ENCODE measurements at places on chromosomes 12 and 14.
A peak's percentile ranks its signal among the peaks of the same experiment; 100 is the strongest.

DNA sequence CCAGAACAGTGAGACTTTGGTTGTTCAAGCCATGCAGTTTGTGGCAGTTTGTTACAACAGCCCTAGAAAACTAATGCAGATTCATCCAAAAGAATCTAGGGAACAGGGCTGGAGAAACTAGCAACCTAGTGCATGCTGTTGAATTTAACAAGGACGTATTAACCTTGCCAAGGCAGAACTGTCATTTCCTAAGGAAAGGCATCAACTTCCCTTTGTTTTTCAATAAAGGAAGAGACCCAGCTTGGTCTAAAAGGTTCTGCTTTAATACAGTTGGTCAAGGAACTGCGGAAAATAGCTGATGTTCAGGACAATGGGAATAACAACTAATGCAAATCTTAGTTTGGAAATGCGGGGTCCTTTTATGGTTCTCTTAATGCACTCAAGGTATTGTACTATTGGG lies 11.5 kb downstream of the AK7 start:
- DNase-seq, result no peak

DNA sequence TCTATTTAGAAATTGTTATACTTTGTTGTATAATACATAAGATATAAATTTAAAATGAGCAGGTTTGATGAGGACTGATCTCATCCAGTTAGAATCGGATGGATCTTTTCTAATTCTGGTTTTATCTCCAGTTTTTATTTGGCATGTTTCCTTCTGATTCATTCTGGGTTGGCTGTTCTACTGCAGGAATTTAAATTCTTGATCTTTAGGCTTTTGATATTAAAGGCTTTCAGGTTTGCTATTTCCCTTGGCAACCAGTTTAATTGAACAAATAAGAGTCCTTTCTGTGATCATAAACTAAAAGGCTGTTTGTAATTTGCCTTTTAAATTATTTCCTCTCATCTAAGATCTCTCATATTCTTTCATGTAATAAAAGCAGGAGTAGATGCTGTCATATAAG lies 83.4 kb downstream of the PDE6H start:
- DNase-seq, result no peak

DNA sequence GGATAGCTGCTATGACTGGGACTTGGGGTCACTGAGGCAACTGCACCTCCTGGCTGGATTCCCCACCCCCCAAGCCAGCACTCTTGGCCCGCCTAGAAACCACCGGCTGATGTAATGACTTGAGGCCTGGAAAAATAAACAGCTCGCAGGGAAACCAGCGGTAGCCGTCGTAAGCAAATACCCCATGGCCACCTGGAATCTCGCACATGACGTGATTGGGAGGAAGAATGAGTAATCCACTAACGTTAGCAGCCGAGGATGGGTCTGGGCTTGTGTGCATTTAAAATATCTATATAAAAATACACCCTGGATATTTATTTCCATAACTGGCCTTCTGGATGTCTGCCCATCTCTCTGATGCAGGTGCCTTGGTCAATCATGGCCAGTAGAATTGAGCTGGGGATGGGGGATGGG lies 120.1 kb downstream of the SMOC1 start:
- DNase-seq, result no peak

DNA sequence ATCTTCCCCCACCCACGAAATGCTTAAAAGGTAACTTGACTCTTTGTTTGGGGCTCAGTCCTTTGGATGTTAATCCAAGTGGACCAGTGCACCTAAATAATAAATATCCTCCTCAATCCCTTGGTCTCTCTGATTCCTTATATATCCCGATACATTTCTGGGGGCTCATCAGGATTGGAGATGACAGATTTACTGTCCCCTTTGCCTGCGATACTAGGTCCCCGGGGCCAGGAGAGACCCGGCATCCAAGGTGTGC lies 26.3 kb downstream of the KLRK1 start:
- DNase-seq, result no peak

GRCh38 chr12:56469007-56469930 lies 891 bp downstream of the SPRYD4 start:
- DNase-seq, result no peak

GRCh38 chr12:84124211-84124610 lies 788.4 kb downstream of the SLC6A15 start:
- no peak for DNase-seq

DNA sequence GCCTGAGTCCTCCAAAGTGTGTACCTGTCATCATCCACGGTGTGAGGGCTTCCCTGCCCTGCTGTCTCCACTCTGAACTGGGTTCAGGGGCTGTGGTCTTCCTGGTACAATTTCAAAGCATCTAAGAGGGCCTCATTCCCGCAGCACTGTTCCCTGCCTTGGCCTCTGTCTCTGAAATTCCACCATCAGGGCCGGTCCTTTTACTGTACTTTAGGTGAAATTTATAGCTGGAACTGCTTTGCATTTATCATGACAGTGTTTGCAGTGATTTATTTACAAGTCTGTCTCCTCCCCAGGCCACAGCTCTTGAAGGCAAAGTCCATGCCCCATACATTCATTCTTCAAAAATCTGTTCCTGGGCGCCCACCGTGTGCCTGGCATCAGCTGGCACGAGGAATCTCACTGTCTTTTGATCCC lies 36.9 kb upstream of the NCOR2 start:
- no peak for DNase-seq

- no peak for DNase-seq
These were observed 6.3 kb downstream of the SLC25A47 start for GRCh38 chr14:100329233-100330006.

- DNase-seq, result peak; percentile 29
These were observed 95.8 kb downstream of the STXBP6 start for GRCh38 chr14:24954037-24954699.

- no peak for DNase-seq
These were observed 2.9 kb downstream of the BEGAIN start for GRCh38 chr14:100584056-100585031.

GRCh38 chr12:19533567-19533966 lies 94.3 kb downstream of the AEBP2 start:
- no peak for DNase-seq

DNA sequence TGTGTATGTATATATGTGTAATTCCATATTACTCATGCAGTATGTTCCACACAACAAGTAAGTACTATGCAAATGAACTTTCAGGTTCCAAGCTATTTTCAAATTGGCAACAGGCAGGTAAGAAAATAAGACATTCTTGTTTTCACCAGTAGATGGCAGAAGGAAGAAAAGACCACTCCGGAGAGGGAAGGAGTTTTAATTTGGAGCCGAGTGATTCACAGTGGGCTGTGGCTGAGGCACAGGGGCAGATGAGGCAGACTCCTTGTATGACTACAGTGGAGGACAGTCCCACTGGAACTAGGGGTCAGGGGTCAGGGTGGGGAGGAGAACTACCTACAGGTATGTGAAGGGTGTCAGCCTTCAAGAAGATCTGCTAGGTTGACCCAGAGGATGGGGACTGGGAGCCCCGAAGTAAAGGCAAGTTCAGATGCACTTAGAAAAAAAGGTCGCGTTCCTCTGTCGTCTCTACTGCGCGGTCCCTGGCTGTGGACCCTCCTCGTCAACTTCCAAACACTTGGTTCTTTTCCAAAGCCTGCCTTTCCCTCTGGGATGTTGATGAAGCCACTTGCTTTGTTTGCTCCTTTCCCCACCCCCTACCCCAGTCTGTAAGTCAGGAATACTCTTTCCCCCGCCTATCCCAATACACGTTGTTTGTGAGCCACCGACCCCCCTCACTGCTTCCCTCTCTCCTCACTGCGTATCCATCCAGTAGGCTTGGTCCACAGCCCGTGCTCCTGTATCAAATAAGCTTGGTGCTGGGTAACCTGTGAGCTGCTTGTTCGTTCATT lies 24.1 kb downstream of the DDX47 start:
- peak; percentile 49 for DNase-seq

DNA sequence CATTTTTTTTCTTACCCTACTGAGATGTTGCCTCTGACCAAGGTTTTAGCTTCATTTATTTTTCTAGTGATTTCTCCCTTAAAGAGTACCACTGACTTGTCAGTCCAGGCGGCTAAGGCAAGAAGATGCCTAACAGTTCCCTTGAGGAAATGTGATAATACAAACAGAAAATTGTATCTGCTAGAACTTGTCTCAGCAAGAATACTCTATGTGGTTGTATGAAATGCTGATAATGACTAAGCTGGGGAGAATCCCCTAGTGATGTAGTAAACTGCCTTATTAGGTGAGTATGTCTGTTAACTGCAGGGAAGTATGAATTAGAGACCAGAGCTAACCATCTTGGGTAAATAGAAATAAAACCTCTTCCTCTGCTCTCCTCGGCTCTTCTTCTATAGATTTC lies 6.7 kb downstream of the C12orf54 start:
- no peak for DNase-seq

DNA sequence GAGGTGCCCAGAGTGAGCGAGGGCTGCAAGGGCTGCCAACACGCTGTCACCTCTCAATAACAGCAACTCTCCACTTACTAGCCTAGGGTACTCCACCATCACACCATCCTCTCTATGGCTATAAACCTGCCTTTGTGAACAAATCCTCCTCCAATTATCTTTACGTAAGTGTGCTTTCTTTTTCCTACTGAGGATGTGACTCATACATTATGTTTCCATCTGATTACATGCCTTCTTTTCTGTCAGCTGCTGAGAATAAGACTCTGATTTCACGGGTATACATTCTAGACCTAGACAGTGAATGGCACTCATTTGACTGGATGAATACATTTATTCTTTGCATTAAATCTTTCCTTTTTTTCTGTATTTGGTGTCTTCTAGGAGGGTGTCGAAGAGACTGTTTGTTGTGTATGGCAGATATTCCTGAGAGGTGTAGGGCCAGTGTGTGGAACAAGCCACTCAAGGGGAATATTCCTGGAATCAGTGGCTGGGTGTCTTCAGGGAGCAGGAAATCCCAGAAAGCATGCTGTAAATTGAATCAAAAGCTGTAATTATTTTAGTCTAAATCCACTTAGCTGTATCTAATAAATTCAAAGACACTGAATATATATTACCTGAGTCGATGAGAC lies 327.3 kb upstream of the TMTC1 start:
- no peak for DNase-seq

- peak; percentile 48 for DNase-seq
These were observed 59.9 kb upstream of the CCDC60 start for GRCh38 chr12:119274636-119275065.

- no peak for DNase-seq
These were observed 91.1 kb downstream of the FOXN3 start for GRCh38 chr14:89325959-89326358.

GRCh38 chr12:47396902-47397663 lies 308.7 kb downstream of the RPAP3 start:
- no peak for DNase-seq

GRCh38 chr14:52031781-52032180 lies 37.1 kb downstream of the NID2 start:
- DNase-seq, result no peak

DNA sequence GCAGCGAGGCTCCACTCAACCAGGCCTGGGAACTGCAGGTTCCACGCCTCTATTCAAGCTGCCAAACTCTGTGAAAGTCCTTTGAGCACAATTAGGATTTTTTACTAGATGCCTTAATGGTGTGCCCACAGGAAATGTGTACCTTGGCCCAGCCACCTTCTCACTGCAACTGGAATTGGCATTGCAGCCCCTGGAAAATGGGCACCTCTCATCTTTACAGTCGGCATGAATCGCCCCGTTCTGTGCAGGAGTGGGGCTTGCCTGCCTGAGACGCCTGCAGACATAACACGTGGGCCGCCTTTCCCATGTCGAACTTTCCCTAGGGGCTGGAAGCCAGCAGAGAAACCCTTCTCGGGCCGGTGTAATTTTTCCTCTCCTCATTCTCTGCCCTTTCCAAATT lies 42.0 kb upstream of the ELK3 start:
- no peak for DNase-seq

DNA sequence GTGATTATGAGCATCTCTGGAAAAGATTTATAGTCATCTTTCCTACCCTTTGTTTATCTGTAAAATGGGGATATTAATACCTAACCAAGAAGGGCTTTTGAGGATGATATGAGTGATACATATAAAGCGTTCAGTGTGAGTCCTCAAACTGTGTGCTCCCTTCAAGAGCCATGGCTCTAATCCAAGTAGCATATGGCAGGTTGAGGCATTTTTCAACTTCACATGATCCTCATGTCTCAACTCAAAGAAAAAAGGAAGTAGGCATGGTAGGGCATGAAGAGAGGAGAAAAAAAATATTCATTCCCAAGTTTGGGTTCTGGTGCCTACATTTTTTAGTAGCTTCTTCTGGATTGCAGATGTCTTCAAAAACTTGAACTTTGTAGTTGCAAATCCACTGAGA lies 286.3 kb upstream of the ATP2B1 start:
- no peak for DNase-seq

GRCh38 chr14:94056579-94057308 lies 24.3 kb downstream of the DDX24 start:
- DNase-seq, result no peak

DNA sequence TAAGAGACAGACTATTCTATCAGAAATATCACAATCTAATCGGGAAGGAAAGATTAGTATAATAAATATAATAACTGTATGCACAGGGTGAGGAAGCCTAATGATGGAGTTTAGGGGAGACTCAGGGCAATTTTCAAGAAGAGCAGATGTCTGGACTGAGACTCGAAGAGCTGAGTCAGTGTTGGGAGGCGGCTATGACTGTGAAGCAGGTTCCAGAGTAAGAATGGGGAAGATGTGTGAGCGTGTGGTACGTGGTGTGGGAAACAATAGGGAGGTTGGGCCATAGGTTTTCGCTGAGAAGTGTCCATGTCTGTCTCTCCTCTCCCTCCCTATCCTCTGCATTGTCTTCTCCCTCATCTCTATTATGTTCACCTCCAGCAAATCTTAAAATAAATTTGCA lies 85.6 kb downstream of the LMO3 start:
- no peak for DNase-seq

GRCh38 chr12:62279058-62279457 lies 18.9 kb downstream of the USP15 start:
- no peak for DNase-seq

DNA sequence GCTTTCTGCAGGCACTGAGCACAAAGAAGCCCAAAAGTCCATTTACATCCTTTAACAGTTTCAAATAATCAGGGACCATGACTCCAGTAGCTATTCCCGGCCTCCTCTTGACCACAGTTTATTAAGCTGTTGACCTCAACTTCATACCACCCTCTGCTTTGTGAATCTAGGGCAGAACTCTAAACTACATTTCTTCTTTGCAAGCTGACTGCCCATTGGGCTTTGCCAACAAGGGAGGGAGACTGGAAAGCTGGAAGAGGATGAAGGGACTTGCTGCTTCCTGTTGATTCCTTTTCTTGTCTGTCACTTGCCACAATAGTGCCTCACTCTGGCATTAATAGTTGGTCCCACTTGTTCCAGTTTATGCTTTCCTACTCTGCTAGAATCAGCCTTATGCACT lies 2.7 kb downstream of the CGRRF1 start:
- no peak for DNase-seq

DNA sequence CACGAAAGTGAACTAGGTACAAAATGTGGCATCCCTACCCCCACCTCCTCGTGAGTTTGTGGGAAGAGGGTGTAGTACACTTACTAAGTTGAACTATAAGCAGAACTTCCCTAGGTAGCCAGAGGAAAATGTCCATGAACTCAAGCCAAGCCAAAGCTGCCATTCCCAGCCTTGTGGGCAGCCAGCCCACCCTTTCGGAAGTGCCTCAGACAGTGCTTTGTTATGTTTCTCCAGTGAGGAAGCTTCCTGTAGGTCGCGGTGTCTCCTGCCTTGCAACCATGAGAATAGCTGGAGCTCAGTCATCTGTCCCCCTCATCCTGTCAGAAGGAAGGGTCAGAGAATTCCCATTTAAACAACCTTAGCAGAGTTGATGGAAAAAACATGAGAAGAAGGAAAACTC lies 266.9 kb downstream of the DUSP6 start:
- no peak for DNase-seq

Measured in ELF-1 (cell line).